ENCODE measurements at places on chromosomes 11 and 22. TPM values are rescaled to one million over a fixed set of nuclear protein-coding genes. Genes with fewer than 3 reads are reported as not detected.

- DNase-seq, result no peak
Observed at GRCh38 chr22:43478621-43479300, 66.9 kb downstream of the MPPED1 start.

Gene LMO2
- total RNA-seq, result 0.80 TPM

DNA sequence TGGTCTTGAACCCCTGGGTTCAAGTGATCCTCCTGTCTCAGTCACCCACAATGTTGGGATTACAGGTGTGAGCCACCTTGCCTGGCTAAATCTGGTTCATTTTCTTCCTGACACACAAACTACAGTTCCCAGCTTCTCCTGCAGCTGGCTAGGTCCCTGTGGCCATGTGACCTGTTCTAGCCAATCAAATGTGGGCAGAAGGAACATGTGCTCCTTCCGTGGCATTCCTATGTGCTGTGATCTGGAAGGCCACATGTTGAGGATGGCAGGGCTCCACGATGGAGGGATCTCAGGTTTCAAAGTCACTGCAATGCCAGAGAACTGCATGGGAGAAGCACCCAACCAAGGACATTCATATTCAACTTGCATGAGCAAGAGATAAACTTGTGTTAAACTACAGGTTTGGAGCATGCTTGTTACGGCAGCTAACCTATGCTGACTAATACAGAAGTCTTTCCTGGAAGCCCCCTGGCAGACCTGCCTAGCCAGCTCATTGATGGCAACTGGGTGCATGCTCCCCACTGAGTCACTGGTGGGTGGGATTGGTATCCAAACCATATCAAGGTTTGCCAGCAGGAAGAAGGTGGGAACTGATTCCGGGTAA lies 86.0 kb downstream of the RPS6KA4 start:
- DNase-seq, result no peak

- no peak for DNase-seq
Observed at GRCh38 chr11:12674936-12675696, 895 bp downstream of the TEAD1 start.

DNA sequence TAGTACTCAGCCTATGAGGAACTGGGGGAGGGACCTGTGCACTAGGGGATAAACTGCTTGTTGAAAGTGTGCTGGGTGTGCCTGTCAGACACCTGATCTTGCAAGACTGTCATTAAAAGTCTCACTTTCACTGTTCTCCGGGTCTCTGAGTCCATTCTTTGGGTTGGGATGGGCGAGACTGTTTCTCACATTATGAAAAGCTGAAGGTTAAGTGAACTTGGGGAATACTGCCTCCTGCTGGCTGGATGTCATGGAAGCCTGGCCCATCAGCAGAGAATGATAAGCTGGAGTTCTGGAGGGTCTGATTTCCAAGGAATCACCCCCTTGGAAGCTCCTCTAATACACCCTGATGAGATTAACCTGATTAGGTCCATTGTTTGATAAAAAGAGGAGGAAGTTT lies 9.0 kb upstream of the VPREB1 start:
- DNase-seq, result peak; percentile 28

- no peak for DNase-seq
Observed at GRCh38 chr11:130581646-130582045, 133.2 kb downstream of the ADAMTS15 start.

DNA sequence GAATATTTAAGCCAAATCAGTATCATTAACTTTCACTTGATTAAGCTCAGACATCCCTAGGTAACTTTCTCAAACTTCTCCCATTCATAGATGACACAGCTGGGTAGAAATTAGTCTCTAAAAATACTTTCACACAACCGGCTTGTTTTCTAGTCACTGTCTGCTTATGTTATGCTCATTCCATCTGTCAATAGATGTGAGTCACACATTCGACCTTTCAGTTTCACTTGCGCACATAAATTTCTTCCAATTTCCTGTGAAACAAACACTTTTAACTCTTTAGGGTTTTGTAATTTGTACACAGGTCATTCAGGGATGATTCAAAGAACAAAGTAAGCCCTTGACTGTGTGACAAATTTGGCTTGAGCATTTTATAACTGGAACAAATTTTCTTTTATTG lies 723.0 kb downstream of the KCNA4 start:
- no peak for DNase-seq

- no peak for DNase-seq
Observed at GRCh38 chr11:10072142-10072541, 221.9 kb downstream of the SBF2 start.

- DNase-seq, result no peak
Observed at GRCh38 chr11:111428113-111428876, 49.2 kb upstream of the POU2AF1 start.

Gene PACSIN2
- total RNA-seq, result 23.3 TPM

DNA sequence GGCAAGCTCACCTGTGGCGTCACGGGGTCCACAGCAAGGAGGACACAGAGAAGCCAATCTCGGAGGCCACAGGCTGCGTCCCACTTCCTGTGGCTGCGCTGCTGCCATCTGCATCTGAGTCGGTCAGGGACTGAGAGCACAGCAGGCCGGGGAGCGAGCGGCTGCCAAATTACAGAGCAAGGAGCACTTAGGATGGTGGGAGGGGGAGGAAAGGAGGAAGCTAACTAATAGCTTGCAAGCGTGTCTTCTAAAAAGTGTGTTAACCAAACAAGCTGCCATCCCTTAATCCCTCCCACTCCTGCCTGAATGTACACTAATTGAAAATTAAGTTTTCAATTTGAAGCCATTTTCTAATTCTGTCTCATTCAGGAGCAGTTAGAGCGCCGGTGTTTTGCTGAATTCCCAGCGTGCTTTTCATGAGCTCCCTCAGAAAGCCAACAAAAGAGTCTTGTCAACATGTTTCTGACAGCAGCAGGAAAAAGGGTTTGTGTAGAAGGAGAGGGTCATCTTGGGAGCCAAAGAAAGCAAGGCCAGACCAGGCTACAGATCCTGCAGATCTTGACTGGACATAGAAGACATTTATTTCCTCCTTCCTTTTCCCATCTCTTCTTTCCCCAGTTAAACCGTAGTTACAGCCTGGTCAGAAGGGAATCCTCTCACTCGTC lies 42.4 kb upstream of the API5 start:
- no peak for DNase-seq

DNA sequence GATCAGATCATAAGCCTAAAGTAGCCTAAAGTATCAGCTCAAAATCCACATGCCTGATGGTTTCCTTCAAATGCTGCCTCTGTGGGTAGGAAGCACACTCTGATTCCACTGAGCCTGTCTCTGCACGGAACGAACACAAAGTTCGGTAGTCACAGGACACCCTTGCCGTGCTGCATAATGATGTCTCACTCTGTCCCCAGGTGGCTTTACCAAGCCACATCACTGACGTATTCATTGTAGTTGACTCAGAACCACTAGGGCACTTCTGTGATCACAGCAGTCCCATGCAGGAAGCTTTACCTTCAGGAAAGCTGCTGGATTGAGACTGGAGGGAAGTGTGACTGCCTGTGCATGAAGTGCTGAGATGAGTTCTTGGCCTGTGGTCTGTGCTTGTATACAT lies 147.7 kb downstream of the ATXN10 start:
- DNase-seq, result no peak

Gene TSSK2
- total RNA-seq, result not detected

GRCh38 chr22:49728570-49729271 lies 99.0 kb downstream of the BRD1 start:
- DNase-seq, result no peak

Gene KIF18A
- 5.3 TPM for total RNA-seq

Gene FAM181B
- total RNA-seq, result 0.11 TPM

DNA sequence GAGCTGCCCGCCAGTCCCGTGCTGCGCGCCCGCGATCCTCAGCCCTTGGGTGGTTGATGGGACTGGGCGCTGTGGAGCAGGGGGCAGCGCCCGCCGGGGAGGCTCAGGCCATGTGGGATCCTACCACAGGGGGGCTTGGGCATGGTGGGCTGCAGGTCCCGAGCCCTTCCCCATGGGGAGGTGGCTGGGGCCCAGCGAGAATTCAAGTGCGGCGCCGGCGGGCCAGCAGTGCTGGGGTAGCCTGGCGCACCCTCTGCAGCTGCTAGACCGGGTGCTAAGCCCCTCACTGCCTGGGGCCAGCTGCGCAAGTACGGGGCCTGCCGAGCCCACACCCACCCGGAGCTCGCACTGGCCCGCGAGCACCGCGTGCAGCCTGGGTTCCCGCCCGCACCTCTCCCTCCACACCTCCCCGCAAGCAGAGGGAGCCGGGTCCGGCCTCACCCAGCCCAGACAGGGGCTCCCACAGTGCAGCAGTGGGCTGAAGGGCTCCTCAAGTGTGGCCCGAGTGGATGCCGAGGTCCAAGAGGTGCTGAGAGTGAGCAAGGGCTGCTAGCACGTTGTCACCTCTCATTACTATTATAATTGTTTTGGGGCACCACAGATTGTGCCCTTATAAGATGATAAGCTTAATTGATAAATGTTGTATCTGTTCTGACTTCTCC lies 333.2 kb downstream of the CASP12 start:
- DNase-seq, result no peak

DNA sequence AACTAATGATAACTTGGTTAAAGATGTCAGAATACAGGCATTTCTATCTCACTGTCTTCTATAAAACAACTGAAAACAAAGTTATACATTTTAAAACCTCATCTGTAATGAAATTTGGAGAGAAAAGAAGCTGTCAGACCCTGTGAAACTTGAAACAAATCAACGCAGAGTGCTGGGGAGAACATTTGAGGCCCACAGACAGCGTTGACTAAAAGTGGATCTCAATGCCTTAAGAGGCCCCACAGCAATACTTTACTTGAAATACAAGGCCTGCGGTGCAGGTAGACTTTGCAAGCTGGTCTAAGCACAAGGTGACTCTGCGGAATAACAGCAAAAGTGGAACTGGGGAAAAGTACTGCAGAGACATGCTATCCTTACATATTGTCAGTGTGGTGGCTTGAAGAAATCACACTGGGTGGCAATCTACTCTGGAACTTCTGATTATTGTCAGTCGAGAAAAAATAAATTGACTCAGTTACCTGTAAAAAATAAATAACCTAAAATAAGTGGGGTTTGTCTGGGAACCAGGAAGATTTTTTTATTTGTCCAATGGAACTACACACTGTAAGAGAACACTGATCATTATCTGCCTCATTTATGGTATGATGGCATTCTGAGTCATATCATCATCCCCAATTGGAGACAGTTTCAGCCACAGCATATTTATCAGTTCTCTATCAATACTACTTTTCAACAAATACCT lies 138.9 kb downstream of the LUZP2 start:
- no peak for DNase-seq

DNA sequence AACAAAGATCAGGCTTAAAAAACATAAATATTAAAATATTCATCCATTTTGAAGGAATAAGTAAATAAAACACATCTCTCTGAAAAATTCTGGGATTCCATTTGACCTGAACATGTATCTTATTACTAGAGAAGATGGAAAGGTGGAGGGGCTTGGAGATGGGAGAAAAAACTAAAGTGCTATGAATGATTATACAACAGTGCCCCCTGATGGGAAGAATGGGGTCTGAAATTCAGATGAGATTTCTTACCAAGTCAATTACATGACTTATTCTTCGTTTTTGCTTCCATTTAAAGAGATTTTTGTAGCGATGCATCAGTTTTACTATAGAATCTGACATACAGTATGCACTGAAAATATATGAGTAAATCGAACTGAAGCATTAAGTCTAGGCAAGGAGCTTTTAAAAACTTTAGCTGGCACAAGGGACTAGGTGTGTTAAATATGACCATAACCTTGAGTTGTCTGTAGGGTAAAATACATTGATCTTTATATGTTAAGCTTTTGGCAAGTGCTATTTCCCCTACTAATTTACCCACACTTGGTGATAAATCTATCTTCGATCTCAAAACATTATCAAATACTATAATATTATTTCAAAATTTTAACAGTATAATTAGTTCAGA lies 718.8 kb downstream of the CNTN5 start:
- DNase-seq, result no peak

- DNase-seq, result no peak
Observed at GRCh38 chr22:24304062-24304675, 33.5 kb downstream of the SPECC1L start.

DNA sequence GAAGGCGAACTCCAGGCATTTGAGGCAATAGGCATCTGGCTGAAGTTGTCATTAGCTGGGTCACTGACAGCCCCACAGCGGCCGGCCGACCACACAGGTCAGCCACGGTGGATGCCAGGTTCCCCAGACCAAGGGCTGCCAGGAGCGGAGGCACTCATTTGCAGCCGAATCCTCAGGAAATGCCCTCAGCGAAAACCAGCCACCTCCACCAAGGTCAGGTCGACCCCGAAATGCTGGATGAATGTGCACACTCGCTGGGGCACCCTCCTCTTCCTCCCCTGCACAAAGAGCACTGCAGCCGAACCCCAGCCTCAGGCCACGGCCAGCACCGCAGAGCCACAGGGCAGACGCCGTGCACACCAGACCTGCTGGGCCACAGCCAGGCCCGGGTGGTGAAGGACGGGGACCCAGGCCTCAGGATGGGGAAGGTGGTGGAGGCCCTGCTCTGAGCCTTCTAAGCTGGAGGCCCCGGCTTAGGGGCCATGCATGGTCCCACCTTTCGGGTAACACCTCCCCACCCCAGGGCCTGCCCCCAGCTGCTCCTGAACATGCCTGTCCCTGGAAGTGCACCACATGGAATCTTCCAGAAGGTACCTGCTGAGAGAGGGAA lies 206.0 kb downstream of the BRD1 start:
- DNase-seq, result no peak

GRCh38 chr11:10943968-10944367 lies 86.1 kb upstream of the ZBED5 start:
- DNase-seq, result no peak

GRCh38 chr11:9001736-9002135 lies 2.1 kb downstream of the NRIP3 start:
- DNase-seq, result peak; percentile 22

GRCh38 chr22:36935313-36935610 lies 21.8 kb downstream of the CSF2RB start:
- DNase-seq, result no peak

Gene ADORA2A
- total RNA-seq, result 15.5 TPM

DNA sequence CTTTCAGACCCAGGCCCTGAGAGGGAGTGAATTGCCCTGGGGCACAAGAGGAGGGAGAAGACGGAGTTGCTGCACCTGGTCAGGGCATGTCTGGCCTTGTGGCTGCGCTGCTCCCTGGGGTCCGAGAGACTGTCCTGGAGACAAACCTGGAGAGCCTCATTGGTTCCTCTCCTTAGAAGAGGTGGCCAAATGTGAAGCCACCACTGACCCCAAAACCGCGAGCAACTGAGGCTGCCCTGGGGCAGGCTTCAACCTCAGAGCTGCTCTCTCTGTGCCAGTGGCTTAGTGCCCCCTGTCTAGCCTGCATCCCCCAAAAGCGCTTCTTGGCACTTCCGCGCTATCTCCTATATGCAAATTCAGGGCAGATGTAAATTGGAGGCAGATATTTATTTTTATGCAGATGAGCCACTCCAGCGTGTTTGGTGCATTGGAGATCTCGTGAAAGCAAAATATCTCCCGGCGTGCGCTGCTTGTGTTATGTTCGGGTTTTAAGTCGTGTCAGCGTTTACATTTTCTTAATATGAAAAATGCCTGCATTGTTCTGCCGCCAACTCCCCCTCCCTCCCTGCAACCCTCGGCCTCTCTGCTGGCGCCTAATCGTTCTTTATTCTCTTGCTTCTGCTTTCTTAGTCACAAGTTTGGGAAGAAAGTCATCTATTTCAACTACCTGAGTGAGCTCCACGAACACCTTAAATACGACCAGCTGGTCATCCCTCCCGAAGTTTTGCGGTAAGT lies 69.5 kb downstream of the ARHGAP8 start:
- DNase-seq, result no peak

GRCh38 chr22:24400726-24401596 lies 26.4 kb upstream of the ADORA2A start:
- DNase-seq, result peak; percentile 55

Gene MRGPRX3
- not detected for total RNA-seq
